ENCODE measurements at places on chromosomes 5 and 9.
A peak's percentile ranks its signal among the peaks of the same experiment; 100 is the strongest.

DNA sequence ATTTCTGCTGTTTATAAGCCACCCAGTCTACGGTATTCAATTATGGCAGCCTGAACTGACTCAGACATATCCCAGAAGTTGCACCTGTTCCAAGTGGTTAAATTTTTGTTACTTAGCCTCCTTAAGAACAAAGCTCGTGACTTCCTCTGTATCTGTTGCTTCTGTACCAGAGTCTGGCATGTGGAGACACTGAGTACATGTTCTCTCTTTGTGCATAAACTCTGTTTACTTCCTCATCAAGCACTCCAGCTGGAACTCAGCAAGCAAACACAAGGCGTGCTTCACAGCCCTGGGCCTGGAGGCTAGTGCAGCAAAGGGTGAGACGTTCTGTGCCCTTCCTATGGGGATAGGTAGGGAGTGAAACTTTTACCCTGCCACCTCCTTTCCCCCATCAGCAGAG lies 19.0 kb downstream of the C9orf152 start:
- DNase-seq: no peak

- no peak for DNase-seq
Observed at GRCh38 chr9:104861397-104861796, 66.6 kb downstream of the ABCA1 start.

GRCh38 chr9:129934041-129934591 lies 98.9 kb downstream of the USP20 start:
- no peak for DNase-seq

GRCh38 chr5:173727839-173728778 lies 111.7 kb upstream of the BOD1 start:
- DNase-seq: no peak

GRCh38 chr5:140882591-140882899 lies 621 bp downstream of the PCDHA13 start:
- DNase-seq: no peak

DNA sequence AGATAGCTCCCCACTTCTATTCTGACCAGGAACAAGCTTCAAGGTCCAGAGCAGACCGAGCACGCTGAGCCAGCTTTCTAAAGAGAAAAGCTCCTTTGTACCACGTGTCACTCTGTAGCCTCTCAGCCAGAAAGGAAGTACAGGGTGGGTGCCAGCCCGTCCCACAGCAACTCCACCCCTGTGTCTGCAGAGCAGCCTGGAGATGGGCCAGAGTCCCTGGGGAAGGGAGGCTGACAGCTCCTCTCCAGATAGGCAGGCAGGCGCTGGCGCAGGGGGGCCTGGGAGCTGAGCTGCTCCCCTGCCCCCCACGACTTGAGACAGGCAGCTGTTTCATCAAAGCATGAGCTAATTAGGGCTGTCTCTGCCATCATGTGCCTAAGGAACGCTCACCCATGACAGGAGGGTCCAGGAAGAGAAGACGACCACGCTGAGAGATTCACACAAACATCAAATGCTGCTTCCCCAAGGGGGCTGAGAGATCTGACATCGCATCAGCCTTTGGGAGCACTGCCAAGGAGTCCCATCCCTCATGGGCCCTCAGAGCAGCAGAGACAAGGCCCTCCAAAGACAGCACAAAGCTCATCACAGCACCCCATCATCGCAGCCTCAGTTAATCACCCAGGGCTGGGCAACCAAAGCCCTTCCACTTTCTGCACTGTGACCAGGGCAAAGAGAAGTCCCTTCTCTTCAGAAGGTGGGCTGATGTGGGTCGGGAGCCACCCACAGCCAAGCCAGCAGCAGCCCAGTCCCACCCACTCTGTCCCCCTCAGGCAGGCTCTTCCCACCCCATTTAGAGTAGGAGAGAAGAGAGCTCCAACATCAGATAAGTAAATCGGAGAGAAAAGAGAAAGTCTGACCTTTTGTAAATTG lies 78.5 kb upstream of the LRRTM2 start:
- DNase-seq: no peak

GRCh38 chr9:130470269-130470668 lies 25.5 kb downstream of the ASS1 start:
- DNase-seq: no peak

GRCh38 chr9:128902351-128903078 lies 18.3 kb upstream of the PHYHD1 start:
- peak; percentile 53 for DNase-seq

DNA sequence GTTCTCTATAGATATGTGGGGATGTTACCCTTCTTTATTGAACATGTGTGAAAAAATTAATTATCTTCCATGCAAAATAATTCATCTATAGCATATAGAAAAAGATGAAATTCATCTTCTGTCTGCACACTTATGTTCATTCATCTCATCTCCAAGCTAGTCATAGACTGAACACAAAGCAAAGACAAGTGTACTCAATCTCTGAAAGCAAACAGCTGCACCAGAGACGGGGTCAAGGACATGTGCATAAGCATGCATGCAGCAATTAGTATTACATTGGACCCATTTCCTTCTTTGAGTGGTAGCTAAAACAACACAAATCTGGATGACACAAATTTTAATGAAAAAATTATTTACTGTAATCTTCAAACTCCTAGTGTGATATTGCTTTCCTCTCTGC lies 547.0 kb upstream of the COX7C start:
- DNase-seq: no peak

DNA sequence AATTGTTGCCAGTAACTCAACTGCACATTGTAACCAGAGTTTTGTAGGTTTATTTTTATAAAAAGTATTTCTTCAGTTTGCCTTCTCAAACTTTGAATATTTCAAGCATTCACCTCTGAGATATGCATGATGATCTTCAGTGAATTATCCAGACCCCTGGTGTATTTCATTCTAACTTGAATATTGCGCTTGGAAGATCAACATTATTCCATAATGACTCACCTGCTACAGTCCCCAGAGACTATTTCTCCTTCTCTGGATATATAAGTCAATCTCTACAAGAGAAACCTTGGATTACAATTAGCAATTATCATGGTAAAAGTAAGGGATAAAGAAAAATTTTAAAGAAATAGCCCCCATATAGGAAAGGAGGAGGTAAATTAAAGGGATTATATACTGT lies 1041.0 kb downstream of the TLE1 start:
- DNase-seq: no peak

GRCh38 chr5:78245136-78245535 lies 49.4 kb downstream of the AP3B1 start:
- no peak for DNase-seq

DNA sequence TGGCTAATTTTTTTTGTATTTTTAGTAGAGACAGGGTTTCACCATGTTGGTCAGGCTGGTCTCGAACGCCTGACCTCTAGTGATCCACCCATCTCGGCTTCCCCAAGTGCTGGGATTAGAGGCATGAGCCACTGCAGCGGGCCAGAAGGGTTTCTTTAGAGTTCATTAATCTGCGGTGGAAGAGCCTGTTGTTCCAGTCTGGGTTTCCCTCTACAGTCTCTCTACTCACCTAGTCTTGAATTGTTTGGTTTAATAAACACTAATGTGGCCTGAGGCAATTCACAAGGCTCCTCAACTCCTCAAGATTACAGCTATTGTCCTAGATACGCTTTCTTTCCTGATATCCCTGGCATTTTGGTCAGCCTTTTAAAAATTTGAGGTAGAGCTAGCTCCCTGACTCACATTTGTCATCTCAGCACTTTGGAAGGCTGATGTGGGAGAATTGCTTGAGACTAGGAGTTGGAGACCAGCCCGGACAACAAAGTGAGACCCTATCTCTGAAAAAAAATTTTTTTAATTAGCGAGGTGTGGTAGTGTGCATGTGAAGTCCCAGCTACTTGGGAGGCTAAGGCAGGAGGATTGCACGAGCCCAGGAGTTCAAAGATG lies 4.6 kb upstream of the SAR1B start:
- DNase-seq: no peak

- DNase-seq: no peak
Observed at GRCh38 chr9:133116346-133117231, 4.5 kb downstream of the RALGDS start.

GRCh38 chr9:27618066-27618465 lies 44.8 kb upstream of the C9orf72 start:
- DNase-seq: no peak

GRCh38 chr9:5479994-5480694 lies 29.8 kb downstream of the CD274 start:
- DNase-seq: no peak

GRCh38 chr5:111404270-111404769 lies 108.0 kb downstream of the STARD4 start:
- DNase-seq: no peak

- no peak for DNase-seq
Observed at GRCh38 chr9:134502809-134503211, 138.8 kb upstream of the COL5A1 start.

DNA sequence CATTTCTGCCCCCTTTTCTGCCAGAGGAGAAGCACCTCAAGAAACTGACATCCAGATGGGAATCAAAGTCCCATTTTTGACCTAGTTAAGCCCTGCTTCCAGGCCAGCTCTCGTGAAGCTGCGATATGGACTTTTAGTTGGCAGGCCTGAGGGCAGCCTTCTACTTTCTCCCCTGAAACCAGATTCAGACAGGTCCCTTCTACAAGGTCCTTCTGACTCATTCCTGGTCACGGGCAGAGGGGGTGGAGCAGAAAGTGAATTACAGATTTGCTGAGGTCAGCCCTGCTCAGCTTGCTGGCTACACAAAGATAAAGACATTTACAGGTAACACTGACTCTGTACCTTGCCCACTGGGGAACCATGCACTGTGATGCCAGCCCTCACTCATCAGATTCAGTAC lies 52.8 kb upstream of the TUT7 start:
- DNase-seq: no peak

DNA sequence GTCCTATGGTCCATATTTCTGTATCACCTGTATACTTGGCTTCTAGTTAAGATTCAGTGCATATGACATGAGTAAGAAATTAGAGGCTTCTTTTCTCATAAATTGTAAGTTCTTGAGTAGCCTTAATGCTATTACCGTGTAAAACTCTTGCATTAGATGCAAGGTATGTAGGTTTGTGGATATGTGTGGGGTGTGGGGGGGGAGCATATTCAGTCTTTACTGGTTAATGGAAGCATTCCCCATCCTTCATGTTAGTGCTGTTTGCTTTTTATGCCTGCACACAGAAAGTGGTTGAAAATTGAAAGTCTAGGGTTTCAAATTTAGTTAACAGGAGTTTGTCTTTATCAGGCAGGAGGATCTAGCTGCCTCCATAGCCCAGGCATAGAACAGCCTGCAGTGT lies 16.1 kb downstream of the RAI14 start:
- DNase-seq: no peak

DNA sequence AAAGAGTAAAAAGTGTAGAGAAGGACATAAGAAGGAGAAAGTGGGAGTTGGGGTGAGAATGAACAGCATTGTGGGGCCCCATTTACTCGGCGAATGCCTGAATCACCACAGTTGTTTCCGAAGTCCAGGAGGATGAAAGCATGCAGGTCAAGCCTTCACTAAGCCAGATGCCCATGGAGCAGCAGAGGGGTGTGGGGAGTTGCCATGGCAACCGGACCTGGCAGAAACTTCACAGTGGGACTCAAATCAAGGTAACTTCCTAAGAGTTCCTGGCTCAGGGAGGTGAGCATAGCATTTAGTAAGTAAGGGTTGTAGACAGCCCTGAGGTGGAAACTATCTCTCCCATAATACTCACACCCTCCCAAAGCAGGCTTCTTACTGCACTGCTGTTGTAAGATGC lies 357.1 kb downstream of the TRIM32 start:
- no peak for DNase-seq

DNA sequence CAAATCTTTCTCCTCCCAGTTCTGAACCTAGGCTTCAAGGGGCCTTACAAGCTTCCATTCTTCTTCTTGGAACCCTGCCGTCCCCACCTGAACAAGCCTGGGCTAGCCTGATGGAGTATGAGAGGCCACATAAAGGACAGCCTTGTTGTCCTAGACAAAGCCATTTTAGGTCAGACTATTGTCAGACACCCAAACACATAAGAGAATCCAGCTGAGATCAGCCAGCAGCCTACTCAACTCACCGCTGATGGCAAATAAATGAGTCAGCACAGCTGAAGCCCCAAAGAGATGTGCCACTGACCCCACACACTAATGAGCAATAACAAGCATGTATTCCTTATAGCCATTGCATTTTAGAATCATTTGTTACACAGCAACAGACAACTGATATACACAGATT lies 33.8 kb downstream of the SVEP1 start:
- no peak for DNase-seq

- DNase-seq: no peak
Observed at GRCh38 chr5:95449460-95449859, 58.3 kb downstream of the FAM81B start.

GRCh38 chr5:912280-913091 lies 19.8 kb downstream of the TRIP13 start:
- peak; percentile 14 for DNase-seq

DNA sequence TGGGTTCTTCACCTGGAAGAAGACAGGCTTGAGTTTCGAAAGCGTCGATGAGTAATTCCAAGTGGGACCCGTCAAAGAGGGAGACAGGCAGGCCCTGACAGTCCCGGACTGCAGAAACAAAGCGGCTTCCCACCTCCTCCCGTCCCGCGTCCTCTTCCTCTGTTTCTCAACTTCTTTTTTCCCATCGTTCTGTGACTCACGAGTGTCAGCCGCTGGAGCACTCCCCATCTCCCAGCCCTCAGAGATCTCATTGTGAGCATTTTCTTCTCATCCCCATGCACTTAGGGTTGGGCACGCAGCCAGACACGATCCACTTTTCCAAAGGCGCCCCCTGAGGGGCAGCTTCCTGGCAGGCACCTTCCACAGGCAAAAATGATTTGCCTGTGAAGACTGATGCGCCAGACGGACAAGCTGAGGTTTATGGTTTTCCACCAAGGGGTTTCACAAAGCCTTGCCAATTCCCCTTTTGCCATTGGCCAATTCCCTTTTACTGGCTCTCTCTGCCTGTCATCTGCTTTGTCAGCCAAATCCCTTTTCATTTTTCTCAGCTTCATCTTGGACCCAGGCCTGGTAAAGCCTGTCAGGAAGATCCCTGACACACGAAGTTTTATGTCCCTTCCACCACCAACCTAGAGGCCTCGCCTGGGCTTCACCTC lies 86.5 kb upstream of the ANKRD55 start:
- no peak for DNase-seq

DNA sequence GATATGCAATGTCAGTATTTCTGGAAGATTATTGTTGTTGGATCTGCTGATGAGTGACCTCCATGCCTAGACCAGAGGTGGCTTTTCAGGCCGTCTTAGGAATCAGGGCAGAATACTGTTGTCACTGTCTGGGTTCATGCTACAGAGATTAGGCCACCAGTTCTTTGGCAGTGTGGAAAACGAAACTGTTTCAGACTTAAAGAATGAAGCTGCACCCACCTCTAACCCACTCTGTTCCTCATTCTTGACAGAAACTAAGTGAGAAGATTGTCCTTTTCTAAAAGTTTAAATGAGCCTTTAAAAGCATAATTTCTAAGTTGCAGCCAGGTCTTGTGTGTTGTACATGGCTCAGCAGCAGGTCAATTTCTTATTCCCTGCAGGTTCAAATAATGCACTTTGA lies 444.3 kb downstream of the ENC1 start:
- DNase-seq: no peak

Data from stimulated activated CD8-positive, alpha-beta memory T cell treated with anti-CD3 and anti-CD28 coated beads, Interleukin-15, amount 100 ng/mL, for 24 hours (primary cell).